PC-9 (cell line): ENCODE measurements at places on chromosomes 11 and 22. TPM values are rescaled to one million over a fixed set of nuclear protein-coding genes. Genes with fewer than 3 reads are reported as not detected.
A peak's percentile ranks its signal among the peaks of the same experiment; 100 is the strongest.

GRCh38 chr22:23485490-23485889, 94.6 kb downstream of the IGLL1 start:
- DNase-seq: no peak

GRCh38 chr11:125380756-125381445, 115.2 kb downstream of the FEZ1 start:
- no peak for DNase-seq

DNA sequence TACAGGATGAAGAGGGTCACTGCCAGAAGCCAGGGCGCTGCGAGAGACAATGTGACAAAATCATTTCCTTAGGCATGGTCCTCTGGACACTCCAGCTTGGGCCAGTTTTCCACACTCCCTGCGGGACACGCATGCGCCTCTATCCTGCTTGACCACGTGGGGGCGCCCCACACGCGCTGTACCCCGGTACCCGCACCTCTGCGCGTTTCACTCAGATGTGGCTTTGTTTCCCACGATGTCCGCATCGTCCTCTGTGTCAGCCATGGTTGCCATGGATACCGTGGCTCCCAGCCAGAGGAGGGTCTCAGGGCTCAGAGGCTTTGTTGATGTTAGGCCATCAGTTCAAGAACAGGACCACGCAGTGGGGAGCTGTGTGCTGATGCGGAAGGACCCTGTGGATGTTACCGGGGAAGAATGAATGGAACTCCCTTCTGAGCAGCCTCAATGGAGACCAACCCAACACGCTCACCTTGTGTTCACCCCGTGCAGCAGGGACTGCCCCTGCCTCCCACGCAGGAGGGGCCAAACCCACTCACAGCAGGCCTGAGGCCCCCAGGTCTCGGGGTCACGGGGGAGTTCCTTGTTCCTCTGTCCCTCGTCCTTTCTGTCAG, 101.1 kb upstream of the SLC22A12 start:
- no peak for DNase-seq

DNA sequence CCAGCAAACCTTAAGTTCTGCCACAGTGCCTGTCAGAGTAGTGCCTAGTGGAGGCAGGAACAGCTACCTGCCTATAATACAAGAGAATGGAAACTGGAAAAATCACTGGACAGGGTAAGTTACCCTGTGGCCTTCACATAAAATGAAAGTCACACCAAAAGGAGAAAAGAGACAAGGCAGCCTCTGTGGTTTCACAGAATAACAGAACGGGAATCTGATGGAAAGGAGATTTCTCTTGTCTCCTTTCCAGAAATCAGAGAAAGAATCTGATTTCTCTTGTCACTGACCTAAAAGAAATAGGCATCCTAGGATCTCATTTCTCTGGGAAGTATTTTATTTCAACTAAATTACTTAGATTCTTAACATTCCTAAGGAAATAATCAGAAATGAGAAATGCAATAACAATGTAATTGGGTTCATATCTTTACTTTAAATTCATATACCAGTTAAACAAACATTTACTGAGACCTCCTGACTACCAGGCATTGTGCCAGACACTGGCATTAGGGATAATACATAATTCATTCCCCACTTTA, 41.6 kb downstream of the PRCP start:
- DNase-seq: peak; percentile 41

DNA sequence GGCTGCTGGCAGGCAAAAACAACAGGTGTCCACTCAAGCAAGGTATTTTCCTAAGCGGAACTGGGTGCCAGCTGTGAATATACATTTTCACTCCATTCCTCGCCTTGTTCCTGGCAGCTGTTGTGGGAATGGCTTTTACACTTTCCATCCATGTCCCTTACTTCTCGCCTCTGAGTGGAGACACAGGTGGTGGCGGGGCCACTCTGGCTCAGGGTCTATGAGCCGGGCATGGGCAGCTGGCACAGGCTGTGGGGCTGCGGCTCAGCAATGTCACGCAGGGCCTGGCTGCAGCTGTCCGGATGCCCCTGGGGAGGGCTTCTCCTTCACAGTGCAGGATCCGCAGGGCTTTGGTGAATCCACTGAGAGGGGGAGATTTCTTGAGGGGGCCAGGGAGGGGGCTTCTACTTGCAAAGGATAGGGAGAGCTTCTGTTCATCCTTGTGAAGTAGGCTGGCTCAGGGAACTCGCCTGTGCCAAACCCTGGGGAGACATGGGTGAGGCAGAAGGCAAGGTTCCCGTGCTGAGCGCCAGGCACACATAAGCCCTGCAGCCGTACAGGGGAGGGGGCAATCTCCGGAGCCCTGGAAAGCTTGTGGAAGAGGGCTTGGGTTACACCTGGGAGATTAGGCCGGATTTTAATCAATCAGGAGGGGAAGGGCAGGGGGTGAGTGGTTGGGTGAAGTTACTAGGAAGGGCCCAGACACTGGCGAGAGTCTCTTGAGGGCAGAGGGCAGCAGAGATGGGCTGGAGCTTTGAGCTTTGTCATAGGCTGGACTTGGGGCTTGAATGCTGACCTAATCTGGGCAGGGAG, 45.7 kb downstream of the KCNQ1OT1 start:
- no peak for DNase-seq

- DNase-seq: no peak
Measured at GRCh38 chr11:125114518-125114917, 3.1 kb upstream of the TMEM218 start.

- peak; percentile 92 for DNase-seq
Measured at GRCh38 chr11:65181569-65182257, at the start of gene CAPN1. Gene CAPN1, plus strand, starts transcription at chr11:65181928. Its CDS starts 774 bp downstream, at chr11:65182702.

GRCh38 chr11:10087186-10087922, 206.7 kb downstream of the SBF2 start:
- no peak for DNase-seq

The KCNJ11 gene
- 0.26 and 0.93 TPM in 2 replicates for total RNA-seq

The MMP1 gene
- total RNA-seq: 0.35 TPM in 1 of 2 replicates, not detected in the other

GRCh38 chr11:66047541-66048365, 1.2 kb downstream of the GAL3ST3 start:
- no peak for DNase-seq

- peak; percentile 100 for DNase-seq
Measured at GRCh38 chr22:24208012-24208749, 26.9 kb downstream of the SUSD2 start.

DNA sequence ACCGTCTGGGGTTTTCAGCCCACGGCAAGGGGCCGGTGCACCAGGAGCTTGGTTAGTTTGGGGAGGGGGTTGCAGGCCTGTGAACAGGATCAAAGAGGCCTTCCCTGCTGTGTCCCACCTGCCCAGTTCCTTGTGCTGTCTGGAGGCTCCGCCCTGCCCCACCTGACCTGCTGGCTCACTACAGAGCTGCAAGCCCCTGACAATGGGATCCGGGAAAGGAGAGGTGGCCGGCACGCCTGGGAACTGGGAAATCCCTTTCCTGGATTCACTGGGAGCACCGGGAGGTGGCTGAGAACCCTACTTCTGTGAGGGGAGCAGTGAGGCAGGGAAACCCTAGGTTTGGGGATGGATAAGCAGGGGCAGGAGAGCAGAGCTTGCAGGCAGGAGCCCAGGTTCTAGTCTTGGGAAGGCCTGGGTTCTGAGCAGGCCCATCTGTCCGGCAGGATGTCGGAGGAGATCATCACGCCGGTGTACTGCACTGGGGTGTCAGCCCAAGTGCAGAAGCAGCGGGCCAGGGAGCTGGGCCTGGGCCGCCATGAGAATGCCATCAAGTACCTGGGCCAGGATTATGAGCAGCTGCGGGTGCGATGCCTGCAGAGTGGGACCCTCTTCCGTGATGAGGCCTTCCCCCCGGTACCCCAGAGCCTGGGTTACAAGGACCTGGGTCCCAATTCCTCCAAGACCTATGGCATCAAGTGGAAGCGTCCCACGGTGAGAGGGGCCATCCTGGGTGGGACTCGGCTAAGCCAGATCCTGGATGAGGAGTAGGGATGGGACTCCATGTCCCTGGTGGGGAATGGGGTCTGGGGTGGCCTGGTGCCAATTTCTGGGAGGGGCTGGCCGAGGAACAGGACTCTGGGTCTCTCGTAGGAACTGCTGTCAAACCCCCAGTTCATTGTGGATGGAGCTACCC, 786 bp downstream of the CAPN1 start:
- peak; percentile 63 for DNase-seq

DNA sequence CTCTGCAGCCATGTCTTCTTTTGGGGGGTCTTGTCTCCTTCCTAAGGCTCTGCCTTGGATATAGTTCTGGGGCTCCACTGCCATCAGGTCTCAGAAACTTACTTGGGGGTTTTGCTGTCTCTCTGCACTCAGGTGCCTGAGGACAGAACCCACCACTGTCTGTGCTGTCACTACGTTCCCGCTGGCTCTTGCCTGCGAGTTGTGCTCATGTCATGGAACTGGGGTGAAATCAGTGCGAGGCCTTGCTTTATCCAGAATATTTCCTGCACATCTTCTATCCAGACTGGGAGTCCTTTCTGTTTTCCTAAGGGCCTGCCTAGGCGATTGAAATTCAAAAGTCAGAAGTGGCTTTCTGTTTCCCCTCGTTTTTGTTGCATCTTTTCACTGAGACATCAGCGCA, 6.6 kb upstream of the USP2 start:
- DNase-seq: no peak

The RTL10 gene
- 20.9 and 23.5 TPM in 2 replicates for total RNA-seq

GRCh38 chr11:27230192-27230572, 132.8 kb downstream of the CCDC34 start:
- no peak for DNase-seq

DNA sequence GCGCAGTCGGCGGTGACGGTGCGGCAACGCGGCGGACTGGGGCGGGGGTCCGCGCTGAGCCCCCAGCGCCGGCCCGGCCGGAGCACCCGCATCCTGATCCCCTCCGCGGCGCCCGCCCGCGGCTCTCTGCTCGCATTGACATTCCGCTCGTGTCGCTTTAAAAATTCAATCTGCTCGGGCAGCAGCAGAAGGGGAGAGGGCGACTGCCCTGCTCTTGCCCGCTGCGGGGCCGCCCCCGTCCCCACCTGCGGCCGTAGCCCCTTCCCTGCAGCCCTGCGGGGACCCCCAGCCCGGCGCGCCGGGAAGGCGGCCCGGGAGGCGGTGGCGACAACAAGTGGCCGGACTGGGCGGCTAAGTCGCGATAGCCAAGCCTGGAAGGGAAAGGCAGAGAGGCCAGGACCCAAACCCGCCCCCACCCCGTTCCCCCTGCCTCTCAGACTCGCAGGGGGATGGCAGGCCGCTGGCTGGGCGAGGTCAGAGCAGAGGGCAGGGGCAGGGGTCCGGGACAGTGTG, 1.1 kb downstream of the CABP7 start:
- DNase-seq: no peak

- no peak for DNase-seq
Measured at GRCh38 chr22:26839216-26839615, 181.8 kb downstream of the MIAT start.

DNA sequence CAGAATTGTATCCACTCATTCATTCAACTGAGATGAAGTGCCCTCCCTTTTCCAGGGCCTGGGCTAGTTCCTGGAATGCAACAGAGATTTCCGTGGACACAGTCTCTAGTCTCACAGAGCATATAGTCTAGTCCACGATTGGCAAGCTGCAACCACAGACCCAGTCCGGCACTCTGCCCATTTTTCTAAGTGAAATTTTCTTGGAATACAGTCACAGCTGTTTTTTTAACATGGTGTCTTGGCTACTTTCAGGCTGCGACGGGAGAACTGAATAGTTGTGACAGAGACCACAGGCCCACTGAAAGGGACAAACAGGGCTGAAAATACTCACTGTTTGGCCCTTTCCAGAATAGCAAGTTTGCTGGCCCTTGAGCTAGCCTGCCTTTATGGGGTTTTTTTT, 29.2 kb downstream of the ALG12 start:
- DNase-seq: no peak

DNA sequence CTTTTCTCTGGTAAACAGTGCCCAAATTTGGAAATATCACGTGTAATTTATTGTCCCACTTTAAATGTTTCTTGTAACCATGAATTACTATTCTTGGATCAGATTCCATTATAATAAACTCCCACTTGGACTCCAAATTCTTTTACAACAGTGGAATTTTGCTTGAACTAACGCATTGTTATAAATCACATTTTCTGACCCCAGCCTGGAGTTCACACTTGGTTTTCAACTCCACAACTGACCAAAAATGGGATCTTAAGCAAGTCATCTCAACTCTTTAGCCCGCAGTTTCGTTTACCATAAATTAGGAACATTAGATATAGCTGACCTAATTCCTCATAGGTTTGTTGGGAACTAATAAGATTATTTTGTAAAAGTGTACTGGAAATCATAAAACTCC, 336.8 kb upstream of the NCAM1 start:
- no peak for DNase-seq

DNA sequence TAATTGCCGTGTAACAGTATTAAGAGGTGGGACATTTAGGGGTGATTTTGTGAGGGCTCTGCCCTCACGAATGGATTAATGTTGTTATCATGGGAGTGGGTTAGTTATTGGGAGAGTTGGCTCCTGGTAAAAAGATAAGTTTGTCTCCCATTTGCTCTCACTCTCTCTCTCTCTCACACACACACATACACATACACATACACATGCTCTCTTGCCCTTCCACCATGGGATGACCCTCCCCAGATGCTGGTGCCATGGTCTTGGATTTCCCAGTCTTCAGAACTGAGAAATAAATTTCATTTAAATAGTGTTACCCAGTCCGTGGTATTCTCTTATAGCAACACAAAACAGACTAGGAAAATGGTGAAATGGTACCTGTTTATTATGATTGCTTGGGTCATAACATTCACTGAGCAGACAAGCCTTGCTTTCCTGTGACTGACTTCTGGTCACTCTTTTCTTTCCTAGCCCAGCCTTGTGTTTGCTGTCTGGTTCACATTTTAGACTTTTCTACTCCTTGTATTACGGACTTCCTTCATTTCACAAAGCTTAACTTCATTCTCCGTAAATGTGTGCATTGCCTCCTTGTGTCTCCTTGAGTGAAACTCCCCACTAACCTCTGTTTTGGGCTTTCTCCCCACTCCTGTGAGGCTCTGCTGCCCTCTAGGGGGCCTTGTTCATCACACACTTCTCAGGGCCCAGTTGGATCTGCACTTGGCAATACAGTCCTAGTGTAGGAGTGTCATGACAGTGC, 206.5 kb upstream of the CTSC start:
- peak; percentile 81 for DNase-seq

DNA sequence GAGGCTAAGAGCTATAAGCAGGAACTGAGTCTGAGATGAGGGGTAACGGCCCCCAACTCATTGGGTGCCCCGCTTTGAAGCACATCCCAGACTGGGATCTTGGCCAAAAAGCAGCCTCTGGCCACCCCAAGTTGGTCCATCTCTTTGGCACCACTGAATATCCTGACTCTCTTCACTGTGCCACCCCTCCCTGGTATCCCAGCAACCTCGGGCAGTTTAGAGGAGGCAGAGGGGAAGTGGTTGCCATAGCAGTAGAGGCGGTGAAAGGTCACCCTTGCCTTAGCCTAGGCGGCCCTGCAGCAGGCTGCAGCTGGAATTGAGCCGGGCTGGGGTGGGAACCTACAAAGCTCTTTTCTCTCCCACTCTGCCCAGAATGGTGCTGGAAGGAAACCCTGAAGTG, 1.1 kb downstream of the PELI3 start:
- DNase-seq: peak; percentile 34

GRCh38 chr11:130037881-130038585, 31.7 kb upstream of the APLP2 start:
- DNase-seq: no peak

DNA sequence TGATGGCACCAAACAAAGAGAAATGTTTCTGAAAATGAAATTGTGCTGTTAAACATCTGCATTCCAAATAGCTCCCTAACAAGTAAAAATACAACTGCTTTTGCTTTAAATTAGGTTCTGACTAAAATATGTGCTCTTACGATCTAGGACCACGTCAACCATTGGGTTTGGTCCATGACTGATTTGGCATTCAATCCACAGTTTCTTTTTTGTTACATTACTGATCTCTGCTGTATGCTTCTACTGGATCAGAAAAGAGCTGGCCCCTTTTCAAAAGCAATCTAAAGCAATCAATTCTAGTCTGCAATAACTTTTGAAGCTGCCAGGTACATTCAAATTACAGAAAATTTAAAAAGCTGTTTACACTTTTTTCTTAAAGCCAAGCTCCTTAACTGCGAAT, 1047.1 kb upstream of the CCDC90B start:
- no peak for DNase-seq
